Thoracic aorta (tissue), 2 donors: ENCODE measurements at places on chromosomes 1 and 21.

DNA sequence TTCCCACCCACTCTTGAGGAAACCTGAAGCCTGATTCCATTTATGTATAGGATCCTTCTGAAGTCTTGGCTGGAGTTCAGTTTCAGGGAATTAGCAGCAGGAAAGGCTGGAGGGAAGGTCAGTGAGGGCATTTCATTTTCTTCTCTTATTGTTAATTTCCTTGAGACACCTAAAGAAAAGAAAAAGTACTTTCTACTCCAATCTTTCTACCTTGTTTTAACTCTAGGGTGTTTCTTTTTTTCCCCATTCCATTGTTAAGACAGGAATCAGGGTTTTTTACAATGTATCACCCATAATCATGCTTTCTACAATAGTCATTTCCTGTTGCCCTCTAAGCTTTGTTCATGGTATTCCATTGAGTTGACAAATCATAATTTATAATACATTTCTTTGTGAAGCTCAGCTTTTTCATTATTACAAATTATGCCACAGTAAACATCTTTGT lies 27.4 kb downstream of the SNRPE start:
- DNase-seq, result no peak

DNA sequence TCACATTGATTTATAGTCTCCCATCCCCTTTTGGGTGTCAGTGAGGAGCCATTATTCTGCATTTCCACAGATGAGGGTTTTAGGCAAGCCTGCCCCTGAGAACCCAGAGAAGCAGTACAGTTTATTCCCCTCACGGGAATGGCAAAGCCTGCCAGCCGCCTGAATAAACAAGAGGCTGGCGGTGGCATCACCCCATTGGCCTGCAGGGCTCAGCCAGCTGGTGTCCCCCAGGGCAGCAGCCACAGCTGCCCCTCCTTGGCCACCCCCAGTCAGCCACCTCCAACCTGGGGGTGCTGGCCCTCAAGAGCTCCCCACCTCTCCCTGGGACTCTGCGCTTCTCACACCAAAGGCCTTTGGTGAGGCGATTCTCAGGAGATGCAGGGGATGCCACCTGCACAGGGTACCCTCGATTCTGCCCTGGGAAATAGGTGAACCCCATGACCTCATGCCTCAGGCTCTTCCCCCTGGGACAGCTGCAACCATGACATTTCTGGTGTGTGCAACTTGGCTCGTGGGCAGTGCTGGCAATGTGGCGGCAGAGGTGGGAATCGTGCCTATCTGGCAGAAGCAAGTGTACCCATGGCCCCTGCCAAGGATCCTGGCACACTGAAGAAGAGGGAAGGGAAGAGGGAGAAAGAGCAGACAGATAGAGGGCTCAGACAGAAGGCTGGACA lies 14.0 kb downstream of the OLFML2B start:
- no peak for DNase-seq

DNA sequence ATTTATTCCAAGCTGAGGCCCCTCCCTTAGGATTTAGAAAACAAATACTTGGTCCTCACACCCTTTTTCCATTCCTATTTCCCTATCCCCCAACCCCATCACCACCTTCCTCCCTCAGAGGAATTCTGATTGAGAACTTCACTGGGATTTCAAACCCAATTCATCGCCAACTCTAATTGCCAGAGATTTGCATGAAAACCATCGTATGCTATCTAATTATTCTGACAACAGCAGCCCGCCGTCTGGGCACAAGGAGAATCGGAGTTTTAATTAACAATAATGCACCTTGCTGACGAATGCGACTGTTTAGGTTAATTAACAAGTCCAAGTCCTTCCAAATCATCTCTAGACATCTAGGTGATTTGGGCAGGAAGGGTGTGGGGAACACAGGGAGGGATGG lies 4.4 kb downstream of the ACKR1 start:
- no peak for DNase-seq

DNA sequence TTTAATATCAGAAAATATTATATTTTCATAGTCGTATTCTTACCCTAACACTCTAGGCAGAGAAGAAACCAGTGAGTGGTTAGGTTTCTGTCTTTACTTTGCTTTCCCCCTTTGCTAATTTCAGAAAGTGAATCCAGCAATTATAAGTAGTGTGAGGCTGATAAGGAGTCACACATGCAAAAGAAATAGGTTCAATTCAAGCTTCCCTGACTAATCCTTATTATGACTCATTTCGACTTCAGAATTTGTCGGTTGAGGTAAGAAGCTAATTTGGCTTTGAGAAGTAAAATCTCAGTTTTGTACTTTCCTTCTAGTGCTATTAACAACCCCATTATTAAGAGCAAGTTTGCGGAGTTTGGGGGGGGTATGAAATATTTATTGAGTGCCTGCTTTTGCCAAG lies 22.4 kb downstream of the ESRRG start:
- no peak for DNase-seq

DNA sequence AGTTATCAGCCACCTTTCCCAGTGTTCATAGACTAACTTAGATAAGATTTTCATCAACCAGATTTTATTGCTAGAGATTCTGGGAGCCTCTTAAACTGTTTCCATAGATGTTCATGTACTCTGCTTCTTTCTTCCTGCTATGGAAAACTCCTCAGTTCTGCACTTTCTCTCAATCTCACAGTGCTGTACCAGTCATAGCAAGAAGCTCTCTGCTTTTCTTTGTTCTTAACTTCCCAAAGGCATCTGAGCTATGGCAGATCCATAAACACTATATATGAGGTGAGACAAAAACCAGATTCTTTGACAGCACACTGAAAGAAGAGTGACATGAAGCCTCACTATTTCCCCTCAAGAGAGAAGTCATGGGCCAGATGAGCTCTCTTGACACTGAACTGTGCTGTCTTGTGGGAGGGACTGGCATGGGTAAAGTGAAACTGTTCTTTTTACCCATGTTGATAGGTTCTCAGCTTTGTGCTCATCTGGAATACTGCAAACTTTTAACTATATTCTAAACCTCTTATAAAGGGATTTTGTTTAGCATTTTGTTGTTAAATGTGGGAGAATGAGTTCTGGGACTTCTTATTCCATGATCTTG lies 64.2 kb upstream of the LYPLAL1 start:
- no peak for DNase-seq

- DNase-seq, result no peak
Observed at GRCh38 chr1:99599678-99600175, 46.2 kb upstream of the PALMD start.

- DNase-seq, result no peak
Observed at GRCh38 chr1:33401471-33401870, 29.4 kb downstream of the PHC2 start.

DNA sequence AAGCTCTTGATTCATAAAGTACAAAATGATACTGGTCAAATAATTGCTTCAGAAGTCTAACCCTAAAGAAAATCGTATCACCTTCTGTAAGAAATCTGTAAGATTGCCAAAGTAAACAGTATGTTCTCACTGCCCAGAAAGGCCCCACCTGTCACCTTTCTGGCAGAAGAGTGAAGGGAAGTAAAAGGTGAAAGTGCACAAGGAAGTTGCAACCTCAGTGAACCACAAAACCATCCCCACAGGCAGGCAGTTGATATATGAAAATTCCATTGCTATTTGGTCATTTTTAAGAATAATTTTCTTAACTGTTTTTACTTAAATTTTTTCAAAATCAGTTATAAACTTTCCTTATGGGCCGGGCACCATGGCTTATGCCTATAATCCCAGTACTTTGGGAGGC lies 48.5 kb upstream of the FBXO28 start:
- no peak for DNase-seq

DNA sequence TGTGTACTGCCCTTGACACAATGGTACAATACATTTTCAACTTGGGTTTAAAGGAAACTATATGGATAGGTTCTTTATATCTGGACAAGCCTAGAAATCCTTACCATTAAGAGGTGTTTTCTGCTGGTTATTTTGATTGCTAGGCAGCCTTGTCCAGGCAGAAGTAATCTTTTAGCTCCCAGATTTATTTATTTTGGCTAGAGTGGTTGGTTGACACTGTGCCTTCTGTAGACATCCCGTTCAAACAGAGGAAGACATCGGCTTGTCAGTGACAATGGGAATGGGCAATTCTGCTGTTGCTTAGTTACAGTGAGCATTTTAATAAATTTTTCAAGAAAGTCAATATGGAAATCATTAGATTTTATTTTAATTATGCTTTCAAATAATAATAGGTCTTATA lies 138.8 kb downstream of the VPS13D start:
- DNase-seq, result no peak

DNA sequence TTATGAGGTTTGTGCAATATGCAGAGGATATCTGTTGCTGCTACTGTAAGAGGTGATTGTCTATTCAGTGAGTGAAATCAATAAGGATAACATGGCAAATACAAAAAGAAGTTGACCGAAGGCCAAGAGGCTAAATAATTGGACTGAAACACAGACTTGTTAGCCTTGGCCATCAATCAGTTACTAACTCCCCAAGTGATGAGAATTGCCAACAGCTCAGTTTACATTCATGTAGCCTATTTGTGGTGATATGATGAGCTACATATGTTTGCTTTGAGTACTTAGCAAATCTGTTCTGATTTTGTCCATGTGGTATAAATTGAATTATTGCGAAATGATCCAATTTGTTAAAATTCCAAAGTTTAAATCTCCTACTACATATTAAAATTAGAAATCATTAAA lies 68.6 kb upstream of the VAV3 start:
- DNase-seq, result no peak

GRCh38 chr1:5836776-5837440 lies 155.3 kb downstream of the NPHP4 start:
- DNase-seq, result no peak

DNA sequence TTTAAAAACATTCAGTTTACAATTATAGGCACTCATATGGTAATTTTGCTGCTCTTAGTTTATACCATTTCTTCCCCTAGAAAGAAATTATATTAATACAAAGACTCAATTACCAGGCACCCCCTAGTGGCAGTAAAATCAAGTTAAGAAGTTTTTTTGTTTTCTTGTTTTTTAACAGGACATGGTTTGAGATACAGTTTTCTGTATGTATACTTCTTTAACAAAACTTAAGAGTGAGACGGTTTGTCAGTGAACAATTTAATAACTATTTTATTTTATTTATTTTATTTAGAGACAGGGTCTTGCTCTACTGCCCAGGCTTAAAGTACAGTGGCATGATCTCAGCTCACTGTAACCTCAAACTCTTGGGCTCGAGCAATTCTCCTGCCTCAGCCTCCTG lies 224.6 kb downstream of the FAF1 start:
- DNase-seq, result no peak

- no peak for DNase-seq
Observed at GRCh38 chr21:14120091-14120734, 90.5 kb downstream of the LIPI start.

DNA sequence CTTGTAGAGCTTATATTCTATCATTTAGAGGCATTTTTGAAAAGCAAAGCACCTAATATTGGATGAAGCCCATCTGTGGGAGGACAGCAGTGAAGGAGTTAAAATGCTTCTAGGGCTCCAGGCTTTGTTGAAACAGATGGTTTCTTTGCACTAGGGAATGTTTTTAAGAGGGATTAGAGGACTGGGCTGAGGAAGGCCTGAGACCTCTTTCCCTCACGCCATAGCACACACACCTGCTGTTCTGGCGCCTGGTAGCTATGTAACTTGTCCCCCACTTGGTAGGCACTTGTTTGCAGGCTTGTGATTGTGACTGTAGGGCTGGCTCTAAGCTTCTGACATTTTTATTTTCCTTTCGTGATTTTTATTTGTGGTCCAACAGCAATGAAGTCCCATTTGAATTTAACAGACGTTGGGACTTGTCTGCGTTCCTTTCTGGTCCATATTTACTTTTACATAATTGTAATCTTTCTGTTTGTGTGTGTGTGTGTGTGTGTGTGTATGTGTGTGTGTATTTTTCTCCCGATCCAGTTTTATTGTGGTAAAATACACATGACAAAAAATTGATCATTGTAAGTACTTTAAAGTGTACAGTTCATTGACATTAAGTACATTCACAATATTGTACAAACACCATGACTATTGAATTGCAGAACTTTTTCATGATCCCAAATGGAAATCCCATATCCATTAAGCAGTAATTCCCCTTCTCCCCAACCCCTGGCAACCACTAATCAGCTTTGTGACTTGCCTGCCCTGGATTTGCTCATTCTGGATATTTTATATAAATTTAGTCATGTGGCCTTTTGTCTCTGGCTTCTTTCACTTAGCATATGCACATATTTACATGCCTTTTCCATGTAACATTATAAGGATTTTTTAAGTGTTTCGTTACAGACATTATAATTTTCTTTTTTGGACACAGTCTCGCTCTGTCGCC lies 33.5 kb upstream of the MACF1 start:
- DNase-seq, result no peak

- DNase-seq, result no peak
Observed at GRCh38 chr1:185804206-185804605, 70.0 kb downstream of the HMCN1 start.

- no peak for DNase-seq
Observed at GRCh38 chr1:220271706-220272046, 577 bp downstream of the RAB3GAP2 start.

GRCh38 chr21:46057111-46057709 lies 40.7 kb upstream of the COL6A2 start:
- DNase-seq, result no peak

- DNase-seq, result peak; percentile 71
Observed at GRCh38 chr1:93616996-93617669, 64.5 kb downstream of the BCAR3 start.

GRCh38 chr1:84062496-84062895 lies 63.6 kb upstream of the TTLL7 start:
- no peak for DNase-seq

DNA sequence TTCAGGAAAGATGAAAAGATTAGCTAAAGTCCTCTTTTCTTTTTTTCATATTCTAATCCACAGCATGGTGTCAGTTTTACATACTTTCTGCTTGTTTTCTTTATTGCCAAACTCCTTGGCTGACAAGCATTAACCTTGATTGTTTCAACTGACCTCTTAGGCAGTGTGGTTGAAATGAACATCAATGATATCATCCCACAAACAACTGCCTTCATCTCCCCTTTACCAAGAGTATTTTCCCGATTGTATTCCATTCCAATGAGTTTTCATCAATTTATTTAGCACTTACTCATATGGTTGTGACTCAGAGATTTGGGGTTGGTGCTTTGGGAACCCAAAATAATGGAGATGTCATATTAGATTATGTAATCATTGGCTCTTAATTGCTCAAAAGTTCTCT lies 71.8 kb downstream of the SPAG17 start:
- no peak for DNase-seq

GRCh38 chr1:147758379-147759100 lies 1.9 kb downstream of the GJA5 start:
- DNase-seq, result no peak
